ENCODE measurements at places on chromosomes 2 and 18. TPM values are rescaled to one million over a fixed set of nuclear protein-coding genes. Genes with fewer than 3 reads are reported as not detected.

Gene SLC4A3
- 2.0 TPM for total RNA-seq

- no peak for DNase-seq
Measured at GRCh38 chr18:48838921-48839818, 111.6 kb downstream of the SMAD7 start.

DNA sequence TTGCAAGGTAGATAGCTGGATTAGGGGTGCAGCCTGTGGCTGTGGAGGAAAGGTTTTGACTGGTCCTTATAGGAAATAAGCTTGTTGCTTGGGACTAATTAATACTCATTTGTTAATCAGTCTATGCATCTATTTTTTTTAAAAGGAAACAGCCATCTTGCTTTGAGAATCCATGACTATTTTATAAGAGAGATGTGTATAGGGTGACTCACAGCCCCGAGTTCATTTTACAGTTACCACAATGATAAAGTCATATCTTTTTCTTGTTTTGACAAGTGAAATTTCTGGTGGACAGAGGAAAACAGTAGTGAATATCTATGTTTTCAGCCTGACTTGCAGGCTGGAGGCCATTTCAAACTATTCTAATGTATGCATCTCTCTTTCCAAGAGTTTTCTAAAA is 193.5 kb upstream of the CCDC68 start:
- DNase-seq: no peak

Gene GBX2
- total RNA-seq: not detected

Gene ELOA2
- 0.38 TPM for total RNA-seq

- no peak for DNase-seq
Measured at GRCh38 chr2:133609664-133610063, 41.4 kb upstream of the NCKAP5 start.

- DNase-seq: no peak
Measured at GRCh38 chr2:132873738-132874137, 203.7 kb upstream of the LYPD1 start.

- DNase-seq: no peak
Measured at GRCh38 chr2:54572636-54573536, 116.8 kb downstream of the SPTBN1 start.

DNA sequence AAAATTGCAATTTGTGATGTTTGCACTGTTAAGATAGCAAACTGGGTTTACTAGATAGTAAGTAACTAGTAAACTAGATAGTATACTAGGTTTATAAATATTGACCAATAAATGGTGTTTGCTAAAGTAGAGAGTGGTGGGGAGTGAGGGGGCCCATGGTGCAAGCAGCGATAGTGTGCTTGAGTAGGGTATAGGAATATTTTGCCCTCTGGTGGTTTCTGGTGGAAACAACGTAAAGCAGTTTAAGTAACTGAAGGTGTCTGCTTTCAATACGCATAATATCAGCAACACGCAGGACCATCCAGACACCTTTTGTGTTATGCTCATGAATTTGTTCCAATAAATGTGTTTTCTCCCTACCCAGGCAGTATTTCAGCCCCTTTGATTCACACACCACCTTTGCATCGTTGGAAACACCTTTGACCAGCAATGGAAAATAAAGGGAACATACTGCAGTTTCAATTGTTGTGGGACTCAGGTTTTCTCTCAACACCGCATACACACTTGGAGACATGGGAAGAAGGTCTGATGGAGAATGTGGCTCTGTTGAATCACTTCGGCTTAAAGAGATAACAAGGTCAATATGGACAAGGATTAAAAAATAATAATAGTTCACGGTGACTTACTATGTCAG is 16.7 kb upstream of the STAT1 start:
- DNase-seq: no peak

- no peak for DNase-seq
Measured at GRCh38 chr18:26470011-26470637, 78.2 kb downstream of the KCTD1 start.

Gene RUFY4
- not detected for total RNA-seq

DNA sequence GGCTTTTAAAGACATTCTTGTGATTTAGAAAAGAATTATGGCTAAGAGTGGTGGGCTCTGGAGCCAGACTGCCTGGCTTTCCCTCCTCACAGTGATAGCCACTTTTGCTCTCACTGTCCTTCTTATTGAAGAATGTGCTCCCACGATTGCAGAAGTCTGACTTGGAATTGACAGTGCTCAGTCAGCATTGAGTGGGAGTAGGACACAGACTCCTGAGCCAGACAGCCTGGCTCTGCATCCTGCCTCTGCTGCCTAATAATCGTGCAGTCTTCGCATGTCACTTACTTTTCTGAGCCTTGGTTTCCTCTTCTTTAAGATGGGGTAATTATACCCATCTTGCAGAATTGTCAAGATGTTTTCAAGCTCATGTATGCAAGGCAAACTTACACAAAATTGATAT is 23.3 kb downstream of the SPATS2L start:
- DNase-seq: no peak

- DNase-seq: no peak
Measured at GRCh38 chr2:196798980-196799379, 503 bp downstream of the GTF3C3 start.

GRCh38 chr18:63207143-63207790 is 112.3 kb downstream of the BCL2 start:
- DNase-seq: no peak

GRCh38 chr2:26678035-26678434 is 14.5 kb upstream of the KCNK3 start:
- no peak for DNase-seq

Gene DNAJC5G
- not detected for total RNA-seq

- DNase-seq: no peak
Measured at GRCh38 chr2:25274868-25275574, 66.7 kb downstream of the DNMT3A start.

DNA sequence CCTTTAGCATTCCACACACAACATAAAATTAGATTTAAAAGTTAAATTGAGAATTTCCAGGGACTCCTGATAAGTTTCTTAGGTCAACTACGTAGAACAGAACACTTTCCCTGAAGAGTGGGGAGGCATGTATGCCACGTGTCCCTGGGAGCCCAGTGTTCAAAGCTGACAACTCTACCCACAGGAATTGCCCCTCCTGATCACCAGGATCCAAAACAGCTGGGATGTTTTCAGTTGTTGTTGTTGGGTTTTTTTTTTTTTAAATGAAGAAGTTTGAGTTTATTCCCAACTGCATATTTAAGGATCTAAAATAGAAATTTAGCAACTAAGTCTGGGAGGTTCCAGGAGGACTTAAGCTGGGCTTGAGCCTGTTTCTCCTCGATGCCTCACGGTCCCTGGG is 100.5 kb downstream of the TPGS2 start:
- no peak for DNase-seq

GRCh38 chr2:179913809-179914208 is 52.4 kb upstream of the ZNF385B start:
- no peak for DNase-seq

Gene CBLN2
- total RNA-seq: not detected

Gene SPR
- 16.6 TPM for total RNA-seq

- DNase-seq: no peak
Measured at GRCh38 chr2:8437228-8437948, 244.5 kb upstream of the ID2 start.

Gene CNGA3
- not detected for total RNA-seq

GRCh38 chr2:170607171-170607570 is 108.0 kb upstream of the SP5 start:
- DNase-seq: no peak

- DNase-seq: no peak
Measured at GRCh38 chr2:220224691-220225543, 597.5 kb downstream of the SLC4A3 start.

DNA sequence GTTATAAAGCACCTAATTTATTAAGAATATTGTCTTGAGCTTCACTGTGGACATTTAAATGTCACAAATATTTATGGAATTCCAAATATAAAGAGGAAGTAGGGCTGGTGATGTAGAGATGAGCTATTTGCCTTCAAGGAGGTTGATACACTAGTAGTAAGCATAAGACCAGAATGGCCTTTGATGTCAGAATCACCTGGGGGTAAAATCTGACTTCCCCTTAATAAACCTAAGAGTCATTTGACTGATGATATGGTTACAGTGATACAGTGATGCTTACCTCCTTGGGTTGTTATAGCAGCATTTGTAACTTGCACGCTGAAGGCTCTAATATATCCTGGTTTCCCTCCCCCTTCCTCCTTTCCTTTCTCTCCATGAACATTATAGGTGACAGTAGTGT is 143.7 kb downstream of the CERS6 start:
- no peak for DNase-seq

Gene ADRA2B
- 1.2 TPM for total RNA-seq

GRCh38 chr2:214807653-214808052 is 1.8 kb downstream of the BARD1 start:
- no peak for DNase-seq

- DNase-seq: no peak
Measured at GRCh38 chr2:53490659-53491058, 276.9 kb upstream of the CHAC2 start.

Gene GKN1
- total RNA-seq: 2.5 TPM

Gene CDKL4
- not detected for total RNA-seq

GRCh38 chr2:142472382-142472781 is 341.6 kb upstream of the LRP1B start:
- no peak for DNase-seq

DNA sequence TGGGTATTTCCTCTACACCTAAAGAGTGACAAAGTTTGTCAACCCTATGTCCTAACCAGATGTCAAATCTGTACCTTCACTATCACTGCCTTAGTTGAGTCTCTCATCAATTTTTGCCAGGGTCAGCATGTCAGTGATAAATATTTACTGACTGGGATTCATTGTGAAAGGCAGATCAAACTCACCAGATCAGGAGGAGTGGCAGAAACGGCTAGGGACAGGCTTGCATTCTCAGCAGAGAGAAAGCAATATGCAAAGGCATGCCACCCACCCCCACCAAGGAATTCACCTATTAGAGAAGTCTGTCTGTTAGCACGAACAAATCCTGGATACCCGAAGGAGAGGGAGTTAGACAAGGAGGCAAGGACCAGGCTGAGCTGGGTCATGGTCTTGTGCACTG is 62.6 kb downstream of the PTPN2 start:
- DNase-seq: no peak

GRCh38 chr2:50196775-50197480 is 835.0 kb downstream of the NRXN1 start:
- DNase-seq: no peak

Gene ERICH2
- not detected for total RNA-seq

GRCh38 chr2:181859123-181859522 is 32.4 kb upstream of the ITPRID2 start:
- no peak for DNase-seq

- no peak for DNase-seq
Measured at GRCh38 chr18:1595195-1595594, 690.5 kb downstream of the ADCYAP1 start.

- no peak for DNase-seq
Measured at GRCh38 chr2:160566717-160567116, 73.1 kb upstream of the RBMS1 start.

DNA sequence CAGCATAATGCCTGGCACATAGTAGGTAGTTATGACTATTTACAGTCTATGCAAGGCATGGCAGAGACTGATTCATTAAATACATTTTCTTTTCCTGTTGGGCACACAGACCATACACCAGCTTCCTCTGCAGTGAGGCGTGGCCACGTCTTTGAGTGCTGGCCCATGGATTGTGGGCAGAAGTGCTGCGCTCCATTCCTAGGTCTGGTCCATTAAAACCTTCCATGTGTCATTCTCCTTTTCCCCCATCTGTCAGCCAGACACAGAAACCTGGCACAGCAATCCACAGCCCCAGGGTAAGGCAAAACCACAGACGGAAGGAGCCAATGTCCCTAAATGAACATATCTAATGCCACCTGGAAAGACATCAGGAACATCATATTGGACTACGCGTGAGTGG is 141.9 kb downstream of the TTC32 start:
- no peak for DNase-seq

GRCh38 chr18:64199581-64199980 is 50.7 kb upstream of the LINC00305 start:
- no peak for DNase-seq

Gene SP140
- 2.5 TPM for total RNA-seq

DNA sequence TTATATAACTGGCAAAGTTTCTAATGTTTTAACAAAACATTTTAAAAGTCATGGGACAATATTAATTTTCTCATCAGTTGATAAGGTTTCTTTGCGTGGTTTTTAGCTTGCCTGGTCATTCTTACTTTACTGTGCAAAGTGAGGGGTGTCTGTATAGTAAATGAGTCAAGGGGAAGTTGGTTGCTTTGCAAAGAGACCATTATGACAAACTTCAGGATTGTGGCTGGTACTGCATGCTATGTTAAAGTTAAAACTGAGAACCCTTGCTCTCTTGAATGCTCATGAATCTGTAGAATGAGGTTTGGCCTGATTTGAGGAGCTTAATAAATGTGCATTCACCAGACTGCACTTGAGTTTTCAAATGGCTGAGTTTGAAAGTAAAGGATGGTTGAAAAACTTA is 47.0 kb downstream of the COL4A4 start:
- no peak for DNase-seq

- no peak for DNase-seq
Measured at GRCh38 chr18:61435064-61435652, 101.9 kb downstream of the CDH20 start.

Gene THSD7B
- 0.97 TPM for total RNA-seq

Gene QPCT
- total RNA-seq: 13.7 TPM

DNA sequence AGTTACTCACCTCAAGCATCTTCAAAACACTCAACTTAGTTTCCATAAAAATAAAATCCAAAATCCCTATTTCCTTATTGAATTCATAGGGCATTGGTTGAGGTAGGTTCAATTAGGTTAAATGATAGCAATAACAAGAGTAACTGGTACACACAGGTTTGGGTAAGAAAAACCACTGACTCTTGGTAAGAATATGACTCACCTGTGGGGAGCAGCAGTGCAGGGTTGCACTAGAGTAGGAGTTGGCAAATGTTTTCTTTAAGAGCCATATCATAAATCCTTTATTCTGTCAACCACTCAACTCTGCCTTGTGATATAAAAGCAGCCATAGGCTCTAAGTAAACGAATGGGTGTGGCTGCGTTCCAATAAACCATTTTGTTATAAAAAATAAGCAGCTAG is 71.4 kb upstream of the CDH20 start:
- DNase-seq: no peak

DNA sequence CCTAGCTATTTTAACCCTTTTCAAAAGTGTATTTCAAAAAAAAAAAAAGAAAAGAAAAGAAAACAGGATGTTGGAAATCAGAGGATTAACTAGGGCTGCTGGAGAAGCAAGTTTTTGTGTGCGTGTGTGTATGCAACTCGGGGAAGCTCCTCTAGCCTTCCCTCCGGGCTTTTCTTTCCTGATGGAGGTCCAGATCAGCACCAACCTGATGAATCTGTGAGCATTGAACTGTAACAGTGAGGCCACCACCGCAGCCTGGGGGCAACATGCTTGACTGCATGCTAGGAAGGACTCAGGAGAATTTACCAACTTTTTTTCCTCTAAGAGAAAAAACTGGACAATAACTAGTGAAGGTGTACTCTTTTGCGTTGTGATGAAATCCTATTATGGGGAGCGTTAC is 2.3 kb downstream of the OBSL1 start:
- DNase-seq: no peak

Gene CRYBA2
- not detected for total RNA-seq

DNA sequence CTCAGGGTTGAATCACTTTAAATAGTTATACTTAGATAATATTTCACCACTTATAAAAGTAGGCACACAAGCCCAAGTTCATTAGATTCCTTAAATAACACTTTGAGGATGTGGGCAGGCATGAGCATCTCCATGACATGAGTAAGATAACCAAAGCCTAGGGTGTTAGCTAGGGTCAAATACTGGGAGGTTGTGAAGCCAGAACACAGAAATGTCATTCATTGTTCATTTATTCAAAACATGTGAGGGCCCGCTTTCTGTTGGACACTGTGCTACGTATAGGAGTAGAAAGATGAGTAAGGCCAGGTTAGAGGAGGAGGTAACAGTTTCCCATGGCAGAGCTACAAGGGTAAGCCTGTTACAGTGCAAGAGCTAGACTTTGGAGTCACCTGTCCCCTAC is 93.5 kb upstream of the NEDD4L start:
- no peak for DNase-seq

Gene RGPD4
- total RNA-seq: not detected
